ENCODE measurements at places on chromosomes 1 and 21.

- DNase-seq = peak; percentile 21
Measured at GRCh38 chr1:6445062-6445763, 20.6 kb downstream of the ESPN start.

DNA sequence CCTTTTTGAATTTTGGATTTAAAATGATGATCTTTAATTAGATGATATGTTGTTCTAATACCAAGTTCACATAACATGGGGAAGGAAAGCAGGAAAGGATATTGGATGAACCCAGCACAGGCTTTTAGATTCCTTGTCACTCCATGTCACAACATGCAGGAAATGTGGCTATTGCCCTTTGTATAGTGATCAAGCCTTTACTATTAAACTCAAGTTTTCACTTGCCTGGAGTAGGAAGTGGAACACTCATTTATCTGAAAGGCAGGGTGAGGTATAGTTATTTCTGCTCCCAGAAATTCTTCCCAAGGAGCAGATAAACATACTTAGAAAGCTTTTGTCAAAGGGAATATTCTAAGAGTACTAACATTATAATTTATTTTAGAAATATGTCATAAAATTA is 37.2 kb upstream of the BCAS2 start:
- no peak for DNase-seq

GRCh38 chr1:193703121-193703520 is 516.7 kb upstream of the B3GALT2 start:
- no peak for DNase-seq

GRCh38 chr1:231485029-231485784 is 43.3 kb upstream of the TSNAX start:
- no peak for DNase-seq

DNA sequence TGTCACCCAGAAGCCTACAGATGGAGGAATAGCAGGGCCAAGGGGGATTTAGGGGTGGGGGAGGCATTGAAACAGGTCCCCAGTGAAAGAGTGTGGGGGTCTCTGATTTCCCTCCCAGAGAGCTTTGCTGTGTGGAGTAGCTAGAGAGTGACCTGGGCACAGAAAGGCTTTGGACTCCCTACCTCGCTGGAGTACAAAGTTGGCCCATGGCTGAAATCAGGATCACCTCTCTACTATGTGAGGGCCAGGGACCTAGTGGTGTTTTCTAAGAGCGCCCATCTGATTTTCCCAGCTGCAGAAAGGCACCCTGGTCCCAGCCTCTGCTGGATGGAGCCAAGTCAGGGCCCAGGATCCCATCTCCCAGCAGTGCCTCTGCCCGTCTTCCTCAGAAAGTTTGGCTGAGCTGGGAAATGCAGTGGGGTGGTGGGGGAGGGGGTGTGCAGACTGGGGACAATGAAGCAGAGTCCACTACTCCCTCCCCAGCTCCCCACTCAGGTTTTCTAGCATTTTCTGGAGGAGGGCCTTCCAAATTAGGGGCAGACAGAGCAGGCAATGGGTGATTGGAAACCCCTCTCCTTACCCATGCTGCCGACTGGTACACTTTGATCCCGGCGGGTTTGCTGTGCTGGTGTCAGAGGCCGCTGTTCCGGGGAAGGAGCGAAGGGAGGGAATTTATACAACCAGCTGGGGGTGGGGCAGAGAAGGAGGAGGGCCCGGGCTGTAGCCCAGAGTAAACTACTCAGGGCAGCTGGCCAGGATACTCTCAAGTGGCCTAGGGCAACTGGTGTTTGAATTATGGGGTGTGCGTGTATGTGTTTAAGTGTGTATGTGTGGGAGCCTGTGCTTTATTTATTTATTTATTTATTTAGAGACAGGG is at the start of gene SELENBP1:
TSS of gene SELENBP1 (minus strand) at position 648 of the 877 bp plus-strand sequence. CDS start at position 584, 64 bp downstream.
- no peak for DNase-seq

- DNase-seq = no peak
Measured at GRCh38 chr1:156121457-156121856, 6.9 kb downstream of the LMNA start.

DNA sequence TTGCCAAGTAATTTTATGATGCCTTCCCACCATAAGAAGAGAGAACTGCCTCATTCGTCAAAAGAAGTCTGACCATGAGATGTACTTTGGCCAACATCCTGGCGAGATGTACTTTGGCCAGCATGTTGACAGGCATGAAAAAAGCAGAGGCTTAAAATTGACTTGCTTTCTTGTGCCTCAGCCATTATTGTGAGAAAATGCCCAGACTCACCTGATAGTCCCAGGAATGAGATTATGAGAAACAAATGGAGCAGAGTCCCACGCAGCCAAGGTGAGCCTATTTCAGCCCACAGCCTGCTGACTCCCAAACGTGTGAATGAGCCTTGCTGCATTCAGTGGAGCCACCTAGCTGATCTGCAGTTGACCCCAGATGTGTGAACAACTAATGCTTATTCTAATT is 43.5 kb upstream of the ZNF644 start:
- DNase-seq = no peak

- DNase-seq = no peak
Measured at GRCh38 chr1:198481661-198482060, 58.8 kb downstream of the ATP6V1G3 start.

Data from OCI-LY7 (cell line).